ENCODE measurements at places on chromosomes 11 and 22.
A peak's percentile ranks its signal among the peaks of the same experiment; 100 is the strongest.

DNA sequence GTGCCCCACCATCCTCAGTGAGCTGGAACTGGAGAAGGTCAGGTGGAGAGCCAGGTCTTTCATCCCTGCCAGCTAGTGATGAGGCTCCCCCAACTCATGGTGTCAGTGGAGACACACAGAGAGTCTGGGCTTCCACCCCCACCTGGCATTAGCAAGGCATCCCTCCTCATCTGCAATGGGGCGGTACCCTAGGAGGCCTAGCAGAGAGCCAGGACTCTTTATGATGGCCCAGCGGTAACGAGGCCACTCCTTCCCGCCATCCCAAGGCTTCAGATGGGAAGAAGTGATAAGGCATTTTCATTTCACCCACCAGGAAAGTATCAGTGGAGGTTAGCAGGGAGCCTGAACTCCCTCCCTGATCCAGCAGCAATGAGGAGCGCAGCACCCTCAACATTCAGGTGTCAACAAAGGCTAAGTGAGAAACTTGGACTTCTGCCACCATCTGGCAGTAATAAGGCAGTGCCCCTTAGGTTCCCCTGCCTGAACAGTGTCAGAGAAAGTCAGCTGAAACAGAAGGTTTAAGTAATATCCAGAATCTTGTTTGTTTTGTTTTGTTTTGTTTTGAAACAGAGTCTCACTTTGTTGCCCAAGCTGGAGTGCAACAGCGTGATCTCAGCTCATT lies 40.5 kb upstream of the FBLN1 start:
- no peak for DNase-seq

DNA sequence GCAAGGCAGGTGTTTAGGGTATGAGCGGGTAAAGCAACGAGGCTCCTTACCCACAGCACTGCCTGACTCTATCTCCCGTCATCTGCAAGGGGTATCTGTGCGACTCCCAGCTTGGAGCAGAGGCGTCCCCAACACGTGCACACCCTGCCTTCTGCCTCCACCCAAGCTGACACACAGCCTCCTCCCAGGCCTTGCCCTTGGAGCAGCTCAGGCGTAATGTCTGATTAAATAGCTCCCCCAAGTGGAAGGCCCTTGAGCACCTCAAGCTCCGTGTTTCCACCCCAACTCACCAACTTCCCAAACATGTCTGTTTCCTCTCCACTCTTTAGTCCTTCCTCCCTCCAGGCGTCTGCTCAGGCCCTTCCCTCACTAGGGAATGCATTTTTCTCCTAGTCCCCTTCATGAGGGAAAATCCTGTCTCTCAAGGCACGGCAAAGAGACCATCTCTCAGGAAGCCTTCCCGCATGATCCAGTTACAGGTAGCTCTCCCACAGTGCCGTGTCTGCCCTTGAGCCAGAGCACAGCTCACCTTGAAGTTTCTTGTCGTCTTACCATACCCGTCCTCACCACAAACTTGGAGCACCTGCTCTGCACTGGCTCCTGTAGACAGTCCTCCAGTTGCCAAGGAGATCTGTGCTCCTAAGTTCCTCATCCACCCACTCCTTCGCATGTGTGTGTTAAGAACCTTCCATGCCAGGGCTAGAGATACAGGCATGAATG lies 15.8 kb downstream of the CYB5R2 start:
- peak; percentile 48 for DNase-seq

DNA sequence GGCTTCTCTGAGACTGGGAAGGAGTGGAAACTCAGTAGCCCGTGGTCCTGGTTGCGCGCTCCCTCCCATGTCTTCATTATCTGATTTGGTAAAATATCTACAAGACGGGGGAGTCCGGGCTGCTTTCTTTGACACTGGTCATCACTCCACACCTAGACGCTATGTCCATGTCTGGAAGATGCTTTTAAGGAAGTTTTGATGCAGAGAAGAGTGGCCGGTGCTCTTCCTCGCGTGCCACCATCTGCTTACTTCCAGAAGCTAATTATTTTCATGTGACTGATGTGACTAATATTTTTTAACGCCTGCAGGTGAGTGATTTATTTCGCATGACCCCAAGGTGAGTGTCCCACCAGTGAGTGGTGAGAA lies 339 bp upstream of the TRIM21 start:
- DNase-seq, result no peak

DNA sequence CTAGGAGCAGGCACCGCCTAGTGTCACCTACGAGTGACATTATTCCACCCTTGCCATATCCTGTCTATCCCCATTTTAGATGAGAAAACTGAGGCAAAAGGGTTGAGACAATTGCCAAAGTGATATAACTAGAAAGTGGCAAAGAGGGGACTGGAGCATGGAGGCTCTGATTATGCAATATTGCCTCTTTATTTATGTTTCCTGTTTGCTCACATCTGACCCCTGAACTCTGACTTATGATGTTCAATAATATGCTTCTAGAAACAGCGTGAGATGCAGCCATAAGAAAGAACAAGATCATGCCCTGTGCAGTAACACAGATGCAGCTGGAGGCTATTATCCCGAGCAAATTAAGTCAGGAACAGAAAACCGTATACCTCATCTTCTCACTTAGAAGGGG lies 7.7 kb downstream of the ELF5 start:
- no peak for DNase-seq

- DNase-seq, result no peak
These were observed 902.4 kb upstream of the CCDC90B start for GRCh38 chr11:84188521-84188920.

GRCh38 chr11:1557904-1558774 lies 13.9 kb downstream of the DUSP8 start:
- DNase-seq, result peak; percentile 61

DNA sequence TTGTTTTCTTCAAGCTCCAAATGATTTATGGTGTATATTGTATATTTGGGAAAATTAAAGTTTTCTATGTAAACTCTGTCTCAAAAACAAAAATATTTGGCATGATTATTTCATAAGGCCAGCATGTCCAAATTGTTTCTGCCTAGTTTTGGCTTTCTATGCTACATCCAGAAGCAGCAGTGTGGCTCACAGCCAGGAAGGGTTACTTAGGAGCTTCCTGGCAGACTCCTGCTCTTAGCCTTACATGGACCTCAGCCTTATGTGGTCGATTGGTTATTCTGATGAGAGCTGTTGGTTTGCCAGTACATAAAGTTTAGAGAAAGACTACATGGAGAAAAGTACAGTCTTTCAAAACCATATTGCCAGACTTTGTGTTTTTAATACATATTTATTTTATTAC lies 297.7 kb upstream of the FAT3 start:
- no peak for DNase-seq

- no peak for DNase-seq
These were observed 108.4 kb downstream of the GGTLC2 start for GRCh38 chr22:22752556-22753477.

GRCh38 chr11:125448136-125448535 lies 47.9 kb downstream of the FEZ1 start:
- DNase-seq, result no peak

- peak; percentile 84 for DNase-seq
These were observed 1.3 kb upstream of the NDUFC2 start for GRCh38 chr11:78080818-78081495.

DNA sequence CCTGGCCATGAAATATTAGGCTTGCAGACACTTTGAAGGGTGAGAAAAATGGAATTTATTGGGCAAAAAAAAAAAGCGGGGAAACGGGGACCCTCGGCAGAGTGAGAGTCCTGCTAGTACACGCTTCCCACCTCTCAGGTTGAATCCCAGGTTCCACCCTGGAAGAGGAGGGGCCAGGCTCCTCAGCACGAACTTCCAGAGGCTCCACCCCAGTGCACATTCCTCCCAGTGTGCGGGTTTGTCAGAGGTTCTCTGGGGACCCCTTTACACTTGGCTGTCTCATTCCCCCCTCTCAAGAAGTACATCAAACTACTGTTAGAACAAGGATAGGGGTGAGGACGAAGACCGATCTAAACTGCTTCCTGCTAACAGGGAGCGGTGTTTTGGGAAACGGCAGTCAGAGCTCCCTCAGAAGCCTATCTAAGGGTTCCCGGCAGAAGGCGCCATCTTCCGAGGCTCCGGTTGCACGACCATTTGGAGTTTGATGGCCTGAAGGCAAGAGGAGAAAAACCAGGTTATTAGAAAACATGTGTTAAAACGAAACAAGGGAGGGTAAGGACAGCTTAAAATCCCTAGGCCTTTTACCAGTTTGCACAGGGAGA lies 27.5 kb downstream of the FOLR3 start:
- DNase-seq, result no peak

DNA sequence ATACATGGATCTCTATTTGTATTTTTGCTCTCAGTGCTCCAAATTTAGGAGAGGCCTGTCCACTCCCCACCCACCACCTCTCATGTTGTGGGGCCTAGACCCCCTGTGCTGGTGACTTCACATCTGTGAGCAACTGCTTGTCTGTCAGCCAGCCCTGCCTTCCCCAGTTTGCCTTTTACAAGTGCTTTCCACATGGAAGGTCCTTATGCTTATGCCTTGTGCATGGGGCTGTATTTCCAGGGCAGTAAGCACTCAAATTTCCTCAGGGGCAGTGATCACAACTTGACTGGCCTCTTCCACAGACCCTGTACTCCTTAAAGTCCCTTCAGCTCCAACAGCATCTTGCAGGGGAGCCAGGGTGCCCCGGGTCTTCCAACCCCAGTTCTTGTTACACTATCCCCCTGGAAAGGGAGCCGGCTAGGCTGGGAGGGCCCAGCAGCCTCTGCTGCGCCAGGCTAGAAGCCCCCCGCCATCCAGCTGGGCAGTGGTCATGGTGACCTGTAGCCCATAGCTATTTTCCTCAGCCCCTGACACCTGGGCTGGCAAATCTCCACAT lies 29.9 kb downstream of the GDPD5 start:
- DNase-seq, result no peak

GRCh38 chr22:43128928-43129424 lies 14.2 kb downstream of the MCAT start:
- no peak for DNase-seq

DNA sequence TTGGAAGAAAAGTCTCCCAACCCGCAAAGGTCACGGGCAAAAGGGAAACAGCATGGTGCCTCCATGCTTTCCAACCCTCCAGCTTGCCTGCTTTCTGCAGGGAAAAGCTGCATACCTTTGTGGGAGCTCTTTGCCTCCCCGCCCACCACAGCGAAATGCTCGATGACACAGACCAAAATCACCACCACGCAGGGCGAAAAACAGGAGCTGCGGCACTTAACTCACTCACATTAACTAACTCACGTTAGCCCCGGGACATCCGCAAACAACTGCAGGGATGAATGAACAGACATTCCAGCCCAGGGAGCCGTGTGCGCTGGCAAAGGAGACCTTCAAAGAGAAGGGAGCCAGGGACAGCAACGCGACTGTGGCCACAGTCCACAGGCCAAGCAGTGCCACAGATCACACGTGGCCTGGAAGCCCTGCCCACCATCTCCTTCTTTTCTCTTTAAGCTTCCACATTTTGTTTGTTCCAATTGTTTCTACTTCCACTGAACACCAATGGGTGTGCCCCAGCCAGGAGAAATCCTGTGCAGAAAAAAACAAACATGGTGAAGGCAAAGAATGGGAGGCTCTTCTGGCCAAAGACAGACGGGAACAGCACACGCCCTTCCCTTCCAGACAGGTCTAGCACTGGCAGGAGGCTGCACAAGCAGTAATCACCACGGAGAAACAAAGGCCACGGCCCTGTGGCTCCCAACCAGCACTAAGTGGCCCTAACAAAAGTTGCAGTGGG lies 39.3 kb downstream of the DUSP8 start:
- no peak for DNase-seq

DNA sequence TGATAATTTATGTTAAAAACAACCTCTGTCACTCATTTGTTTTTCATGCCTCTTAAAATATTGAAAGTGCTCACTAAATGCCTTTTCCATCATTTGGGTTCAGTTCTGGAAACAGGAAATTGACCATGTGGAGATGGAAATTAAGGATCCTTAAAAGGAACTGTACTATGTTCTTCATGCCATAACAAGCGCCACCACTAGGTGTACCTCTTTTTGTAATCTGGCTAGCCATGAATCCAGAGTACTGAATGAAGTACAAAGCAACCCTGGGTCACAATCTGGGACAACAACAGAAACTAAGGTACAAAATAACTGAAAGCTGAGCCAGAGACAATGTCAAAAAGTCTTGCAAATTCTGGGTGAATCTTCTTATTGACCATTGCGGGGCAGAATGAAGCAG lies 559.1 kb downstream of the FAM181B start:
- DNase-seq, result no peak

GRCh38 chr11:83046621-83047172 lies 25.0 kb downstream of the RAB30 start:
- peak; percentile 20 for DNase-seq

GRCh38 chr11:113286509-113287497 lies 27.6 kb upstream of the TTC12 start:
- DNase-seq, result no peak

- DNase-seq, result peak; percentile 58
These were observed 73.8 kb upstream of the ARFGAP3 start for GRCh38 chr22:42930810-42931420.

Measured in SJSA1 (cell line).